ENCODE measurements at places on chromosomes 5 and 9.

- no peak overlapping the region for H3K27ac ChIP-seq
- peaks cover 16% of the 10 kb centered on the region for H3K4me1 ChIP-seq
- no peak overlapping the region for H3K4me3 ChIP-seq
- DNase-seq = no peak
- no peaks in the 10 kb centered on the region for H3K36me3 ChIP-seq
These were observed 4.3 kb upstream of the PITX1 start for GRCh38 chr5:135038205-135038812.

DNA sequence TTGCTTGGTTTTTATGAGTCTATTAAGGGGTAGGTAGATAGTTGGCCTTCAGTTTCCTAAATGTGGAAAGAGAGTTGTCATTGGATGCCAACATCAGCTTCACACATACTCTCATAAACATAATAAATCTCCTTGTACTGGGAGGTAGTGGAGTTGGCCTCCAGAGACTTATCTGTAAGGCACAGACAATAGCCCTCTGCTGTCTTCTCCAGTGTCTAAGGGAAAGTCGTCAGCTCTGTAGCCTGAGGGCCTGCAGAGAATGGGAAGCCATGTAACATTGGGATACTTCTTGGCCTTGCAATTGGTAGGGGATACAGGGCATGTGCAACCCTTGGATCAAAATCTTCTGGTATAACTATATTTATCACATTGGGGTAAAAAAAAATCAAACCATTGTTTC, 331.9 kb upstream of the KLF9 start:
- H3K27ac ChIP-seq = no peak overlapping the region
- no peaks in the 10 kb centered on the region for H3K27me3 ChIP-seq
- no peak overlapping the region for H3K4me3 ChIP-seq
- no peaks in the 10 kb centered on the region for H3K36me3 ChIP-seq
- DNase-seq = no peak

GRCh38 chr9:125963932-125964331, 216.8 kb downstream of the PBX3 start:
- H3K27ac ChIP-seq = no peak overlapping the region
- H3K4me3 ChIP-seq = no peak overlapping the region
- no peaks in the 10 kb centered on the region for H3K4me1 ChIP-seq
- no peaks in the 10 kb centered on the region for H3K27me3 ChIP-seq
- H3K36me3 ChIP-seq = no peaks in the 10 kb centered on the region
- no peak for DNase-seq

- no peaks in the 10 kb centered on the region for H3K27me3 ChIP-seq
- no peaks in the 10 kb centered on the region for H3K4me1 ChIP-seq
These were observed 190.5 kb downstream of the NXNL2 start for GRCh38 chr9:88725300-88726019.

DNA sequence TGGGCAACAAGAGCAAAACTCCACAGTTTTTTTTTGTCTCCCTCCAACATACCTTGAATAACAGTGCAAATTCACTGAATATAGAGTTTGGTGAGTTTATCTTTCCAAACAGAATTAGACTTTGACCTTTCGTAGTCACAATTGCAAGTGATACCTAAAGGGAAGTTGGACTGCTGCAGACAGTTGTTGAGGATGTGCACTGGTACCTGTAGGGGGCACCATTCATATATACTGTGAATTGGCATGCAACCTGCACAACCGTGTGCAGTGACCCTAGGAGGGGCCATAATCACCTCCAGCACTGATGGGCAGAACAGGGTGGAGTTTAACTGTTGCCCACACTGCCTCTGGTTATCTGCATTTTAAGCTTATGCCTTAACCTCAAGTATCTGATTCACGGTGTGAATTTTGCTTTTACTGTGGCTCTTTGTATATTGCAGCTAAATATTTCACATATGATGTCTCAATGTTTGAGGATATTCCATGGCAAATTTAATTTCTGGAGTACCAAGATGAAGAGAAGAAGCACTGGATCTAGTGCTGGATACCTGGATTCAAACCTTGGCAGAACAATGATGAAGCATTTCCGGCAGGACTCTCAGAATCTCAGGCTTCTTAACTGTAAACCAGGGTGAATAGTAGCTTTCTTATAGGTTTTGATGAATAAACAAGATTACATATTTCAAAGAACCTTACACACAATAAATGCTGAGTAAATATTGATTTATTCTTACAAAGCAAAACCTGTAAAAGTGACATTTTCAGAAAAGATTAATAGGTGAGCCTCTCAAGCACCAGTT, 144.3 kb downstream of the ACTBL2 start:
- H3K27ac ChIP-seq = no peak overlapping the region
- no peaks in the 10 kb centered on the region for H3K4me1 ChIP-seq
- DNase-seq = no peak
